ENCODE measurements at places on chromosomes 6 and 20.

DNA sequence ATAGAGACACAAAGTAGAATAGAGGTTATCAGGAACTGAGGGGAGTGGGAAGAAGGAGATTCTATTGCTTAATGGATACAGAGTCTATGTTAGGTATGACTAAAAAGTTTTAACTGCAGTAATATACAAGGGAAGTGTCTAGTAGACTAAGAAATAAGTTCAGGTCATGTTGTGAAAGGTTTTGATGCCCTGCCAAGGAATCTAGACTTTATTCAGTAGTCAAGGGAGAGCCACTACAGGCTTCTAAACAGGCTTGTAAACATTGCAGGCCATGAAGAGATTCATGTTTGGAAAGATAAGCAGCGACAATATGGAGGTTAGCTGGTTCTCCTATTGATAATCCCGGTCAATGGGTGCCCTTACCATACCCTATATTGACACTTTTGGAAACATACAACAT, 352.8 kb upstream of the SOX4 start:
- no peaks in the 10 kb centered on the region for H3K4me1 ChIP-seq
- no peak overlapping the region for H3K4me3 ChIP-seq
- DNase-seq = no peak
- H3K27me3 ChIP-seq = no peaks in the 10 kb centered on the region
- no peak overlapping the region for H3K27ac ChIP-seq

- H3K4me3 ChIP-seq = no peak overlapping the region
- H3K4me1 ChIP-seq = peaks cover 43% of the 10 kb centered on the region
- 0 out of 2 replicates have a peak, but pooled peaks cover 4% of the 10 kb centered on the region for H3K36me3 ChIP-seq
Observed at GRCh38 chr20:43925215-43925614, 10.6 kb downstream of the TOX2 start.

GRCh38 chr6:83479389-83479788, 32.9 kb upstream of the PRSS35 start:
- H3K27me3 ChIP-seq = no peaks in the 10 kb centered on the region
- H3K36me3 ChIP-seq = no peaks in the 10 kb centered on the region
- H3K4me3 ChIP-seq = no peak overlapping the region
- DNase-seq = no peak
- H3K4me1 ChIP-seq = no peaks in the 10 kb centered on the region

GRCh38 chr6:50467931-50468330, 245.4 kb upstream of the TFAP2D start:
- H3K4me1 ChIP-seq = no peaks in the 10 kb centered on the region
- H3K27me3 ChIP-seq = no peaks in the 10 kb centered on the region
- no peak for DNase-seq
- no peak overlapping the region for H3K27ac ChIP-seq
- H3K4me3 ChIP-seq = no peak overlapping the region

GRCh38 chr6:105301756-105302616, 100.9 kb downstream of the PREP start:
- no peak overlapping the region for H3K27ac ChIP-seq
- no peaks in the 10 kb centered on the region for H3K27me3 ChIP-seq
- H3K36me3 ChIP-seq = no peaks in the 10 kb centered on the region

- H3K4me3 ChIP-seq = no peak overlapping the region
- no peak for DNase-seq
- no peaks in the 10 kb centered on the region for H3K36me3 ChIP-seq
- peaks cover 95% of the 10 kb centered on the region for H3K27me3 ChIP-seq
- no peak overlapping the region for H3K27ac ChIP-seq
- H3K4me1 ChIP-seq = no peaks in the 10 kb centered on the region
Observed at GRCh38 chr20:58069796-58070663, 158.4 kb downstream of the ANKRD60 start.

GRCh38 chr6:20112841-20113240, 99.4 kb downstream of the MBOAT1 start:
- peaks cover 3% of the 10 kb centered on the region for H3K36me3 ChIP-seq
- no peak overlapping the region for H3K27ac ChIP-seq
- no peaks in the 10 kb centered on the region for H3K4me1 ChIP-seq
- no peaks in the 10 kb centered on the region for H3K27me3 ChIP-seq
- DNase-seq = no peak

DNA sequence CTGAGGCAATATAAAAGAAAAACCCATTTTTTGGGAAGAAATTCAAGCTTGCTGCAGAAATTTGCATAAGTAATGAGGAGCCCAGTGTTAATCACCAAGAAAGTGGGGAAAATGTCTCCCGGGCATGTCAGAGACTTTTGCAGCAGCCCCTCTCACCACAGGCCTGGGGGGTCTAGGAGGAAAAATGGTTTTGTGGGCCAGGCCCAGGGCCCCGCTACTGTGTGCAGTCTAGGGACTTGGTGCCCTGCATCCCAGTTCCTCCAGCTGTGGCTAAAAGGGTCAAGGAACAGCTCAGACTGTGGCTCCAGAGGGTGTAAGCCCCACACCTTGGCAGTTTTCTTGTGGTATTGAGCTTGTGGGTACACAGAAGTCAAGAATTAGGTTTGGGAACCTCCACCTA, 209.7 kb downstream of the HDGFL1 start:
- no peak overlapping the region for H3K4me3 ChIP-seq
- no peak for DNase-seq
- H3K36me3 ChIP-seq = no peaks in the 10 kb centered on the region
- H3K27me3 ChIP-seq = no peaks in the 10 kb centered on the region

Data from MM.1S (cell line).